Naive thymus-derived CD8-positive, alpha-beta T cell (primary cell): ENCODE measurements at places on chromosomes 3 and 15.

GRCh38 chr3:169827712-169828111 is 15.0 kb upstream of the LRRC34 start:
- no peak for DNase-seq

- no peak for DNase-seq
These were observed 15.7 kb upstream of the CNBP start for GRCh38 chr3:129199366-129199765.

- DNase-seq = no peak
These were observed 138.0 kb upstream of the ALCAM start for GRCh38 chr3:105228696-105229095.

DNA sequence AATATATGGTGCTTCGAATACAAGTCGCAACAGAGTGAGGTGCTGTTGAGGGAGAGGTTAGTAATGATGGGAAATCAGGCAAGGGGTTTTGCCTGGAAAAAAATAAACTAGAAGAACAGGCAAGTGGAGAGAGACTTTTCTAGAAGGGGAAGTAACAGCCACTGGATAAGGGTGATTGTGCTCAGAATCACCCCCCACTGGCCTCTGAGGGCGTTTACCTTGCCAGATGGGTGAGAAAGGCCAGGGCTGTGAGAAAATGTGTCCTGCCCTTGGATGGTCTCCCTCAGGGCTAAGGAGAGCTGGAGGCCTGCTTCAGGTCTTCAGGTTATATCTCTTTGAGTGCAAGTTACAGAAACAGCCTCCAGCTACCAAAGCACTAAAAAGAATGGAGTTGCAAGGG is 151.8 kb downstream of the MEX3B start:
- DNase-seq = no peak

GRCh38 chr3:193574488-193575070 is 18.4 kb upstream of the OPA1 start:
- no peak for DNase-seq
